ENCODE measurements at places on chromosomes 16 and 17. TPM values are rescaled to one million over a fixed set of nuclear protein-coding genes. Genes with fewer than 3 reads are reported as not detected.

CCP110 gene
- total RNA-seq: 16.9 TPM

ARL5C gene
- not detected for total RNA-seq

VMO1 gene
- total RNA-seq: not detected

CEP295NL gene
- 0.81 TPM for total RNA-seq

TADA2A gene
- total RNA-seq: 15.3 TPM

CRHR1 gene
- total RNA-seq: not detected

C17orf78 gene
- total RNA-seq: not detected

KRT9 gene
- not detected for total RNA-seq

MT1F gene
- not detected for total RNA-seq

EPX gene
- not detected for total RNA-seq

CD300E gene
- not detected for total RNA-seq

TBC1D3C gene
- 1.4 TPM for total RNA-seq

ITGAL gene
- not detected for total RNA-seq

TBC1D3B gene
- 1.3 TPM for total RNA-seq

CDR2L gene
- total RNA-seq: 35.8 TPM

SCNN1G gene
- not detected for total RNA-seq

DRC3 gene
- total RNA-seq: 0.52 TPM

AANAT gene
- not detected for total RNA-seq

CAPNS2 gene
- not detected for total RNA-seq

TSPAN10 gene
- total RNA-seq: 18.2 TPM

KIF19 gene
- not detected for total RNA-seq

PIRT gene
- not detected for total RNA-seq

DNAI2 gene
- total RNA-seq: not detected

USP10 gene
- total RNA-seq: 89.9 TPM

AIPL1 gene
- not detected for total RNA-seq

NTN1 gene
- total RNA-seq: not detected

CHP2 gene
- not detected for total RNA-seq

MYH8 gene
- not detected for total RNA-seq

ERN2 gene
- not detected for total RNA-seq

OR1A1 gene
- not detected for total RNA-seq

LPCAT2 gene
- 30.5 TPM for total RNA-seq

VTN gene
- 0.57 TPM for total RNA-seq

CSH1 gene
- not detected for total RNA-seq

NPB gene
- 0.99 TPM for total RNA-seq
